ENCODE measurements at places on chromosomes 11 and 22. TPM values are rescaled to one million over a fixed set of nuclear protein-coding genes. Genes with fewer than 3 reads are reported as not detected.

DNA sequence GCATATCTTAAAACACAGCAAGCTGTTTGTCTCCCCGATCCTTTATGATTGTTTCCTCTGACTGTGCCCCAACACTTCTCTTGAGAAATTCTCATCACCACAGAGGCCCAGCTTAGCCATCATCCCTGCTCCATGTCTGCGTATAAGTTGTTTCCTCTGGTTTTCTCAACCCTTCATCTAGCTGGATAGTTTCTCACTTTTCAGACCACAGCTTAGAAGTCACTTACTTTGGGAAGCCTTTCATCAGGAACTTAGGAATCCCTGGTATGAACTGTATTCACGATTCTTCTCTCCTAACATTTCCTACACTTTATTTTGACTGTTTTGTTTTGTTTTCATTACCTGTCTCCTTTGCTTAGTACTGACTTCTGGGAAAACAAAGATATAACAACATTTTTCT lies 295.2 kb downstream of the GUCY1A2 start:
- no peak for DNase-seq

- DNase-seq = no peak
Measured at GRCh38 chr22:26435327-26436093, 6.5 kb downstream of the ASPHD2 start.

DNA sequence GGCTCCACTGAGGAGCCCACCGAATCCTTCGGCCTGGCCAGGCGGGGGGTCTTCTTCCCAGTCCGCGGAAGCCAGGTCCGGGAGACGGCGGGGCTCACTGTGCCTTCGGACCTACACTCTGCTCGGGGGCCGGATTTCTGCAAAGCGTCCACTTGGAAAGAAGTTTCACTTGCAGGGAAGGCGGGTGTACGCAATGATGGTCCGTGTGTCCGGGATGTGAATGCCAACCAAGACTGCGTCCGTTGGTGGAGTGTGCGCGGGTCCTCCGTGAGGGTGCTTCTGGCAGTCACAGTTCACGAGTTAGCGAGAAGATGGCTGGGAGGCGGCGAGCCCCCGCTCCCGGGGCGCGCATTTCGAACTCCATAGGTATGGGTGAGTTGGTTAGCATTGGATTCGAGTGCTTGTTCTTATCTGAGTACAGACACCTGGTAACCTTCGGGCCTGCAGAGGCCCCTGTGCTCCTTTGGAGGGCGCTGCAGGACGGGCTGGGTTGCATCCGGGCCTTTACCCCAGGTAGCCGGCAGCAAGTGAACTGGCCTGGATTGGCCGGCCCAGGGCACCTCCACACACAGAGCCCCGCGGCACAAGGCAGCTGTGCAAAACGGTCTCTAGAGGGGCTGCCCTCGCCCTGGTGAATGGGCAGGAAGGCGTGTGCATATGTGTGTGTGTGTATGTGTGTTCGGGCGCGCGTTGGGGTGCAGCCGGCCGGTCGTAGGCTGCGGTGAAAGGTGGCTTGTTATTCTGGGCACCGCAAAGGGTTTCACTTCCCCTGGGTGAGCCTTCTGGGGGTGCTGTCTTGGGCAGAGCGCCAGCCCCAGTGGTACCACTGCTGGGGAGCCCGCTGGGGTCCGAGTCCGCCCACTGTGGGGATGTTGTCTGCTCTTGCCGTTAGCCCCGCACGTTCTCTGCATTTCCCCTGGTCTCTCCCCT lies 13.3 kb upstream of the CYP2R1 start:
- DNase-seq = peak; percentile 71

- no peak for DNase-seq
Measured at GRCh38 chr11:82536706-82537105, 197.0 kb downstream of the FAM181B start.

DNA sequence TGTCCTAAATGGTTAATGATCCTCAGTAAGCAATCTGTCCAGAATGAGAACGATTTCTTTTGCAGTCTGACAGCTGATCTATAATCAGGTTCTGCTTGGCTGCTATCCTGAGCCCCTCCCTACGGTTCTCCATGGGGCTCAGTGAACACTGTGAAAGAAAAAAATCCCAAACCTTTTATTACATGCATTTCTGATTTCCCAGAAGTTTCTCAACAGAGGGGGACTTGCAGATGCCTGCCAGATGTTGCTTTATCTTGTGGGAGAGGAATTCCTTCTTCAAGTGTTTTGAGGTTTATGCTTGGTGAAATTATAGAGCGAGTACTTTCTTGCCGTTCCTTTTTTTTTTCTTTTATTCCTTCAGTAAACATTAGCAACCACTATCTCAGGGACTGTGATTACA lies 531.9 kb upstream of the ISX start:
- DNase-seq = no peak

GRCh38 chr11:20731676-20732215 lies 62.4 kb downstream of the NELL1 start:
- DNase-seq = no peak

DNA sequence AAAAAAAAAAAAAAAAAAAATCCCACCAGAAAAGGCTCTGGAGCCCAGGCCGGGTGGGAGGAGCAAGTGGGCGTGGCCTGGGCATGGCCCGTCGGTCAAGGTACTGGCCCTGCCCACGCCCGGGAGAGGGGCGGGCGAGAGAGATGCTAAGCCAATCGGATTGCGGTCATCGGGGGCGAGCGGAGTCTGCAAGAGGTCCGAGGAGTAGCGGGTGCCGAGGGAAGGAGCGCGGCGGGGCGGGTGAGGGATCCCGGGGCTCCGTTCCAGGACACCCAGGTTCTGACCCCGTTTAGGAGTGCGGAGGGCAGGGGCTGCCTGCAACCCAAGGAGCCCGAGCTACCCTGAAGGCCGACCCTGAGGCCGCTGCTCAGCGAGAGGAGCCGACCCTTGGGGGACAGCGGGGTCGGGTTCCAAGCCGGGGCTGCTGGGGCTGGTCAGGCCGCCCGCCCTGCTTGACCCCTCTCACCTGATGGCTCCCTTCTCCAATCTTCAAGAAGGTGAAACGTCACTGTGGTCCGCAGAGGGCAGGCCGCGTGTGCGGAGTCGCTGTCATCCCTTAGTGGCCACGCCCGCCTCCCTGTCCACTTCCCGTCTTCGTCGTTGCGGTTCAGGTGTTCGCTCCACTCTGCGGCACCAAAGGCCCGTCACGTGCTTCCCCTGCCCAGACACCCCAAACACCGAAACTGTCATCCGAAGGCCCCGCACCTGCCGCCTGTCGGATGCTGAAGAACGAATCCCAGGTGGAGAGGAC lies 11.1 kb upstream of the TAB1 start:
- peak; percentile 85 for DNase-seq

The SSRP1 gene
- total RNA-seq = 62.2 TPM

GRCh38 chr11:86639137-86639536 lies 33.3 kb downstream of the ME3 start:
- no peak for DNase-seq

- no peak for DNase-seq
Measured at GRCh38 chr22:35436421-35436820, 36.5 kb downstream of the MCM5 start.

The MUC2 gene
- total RNA-seq = not detected

GRCh38 chr11:65496304-65497140 lies 2.3 kb upstream of the MALAT1 start:
- DNase-seq = no peak

- no peak for DNase-seq
Measured at GRCh38 chr11:18590571-18590970, 2.0 kb upstream of the UEVLD start.

DNA sequence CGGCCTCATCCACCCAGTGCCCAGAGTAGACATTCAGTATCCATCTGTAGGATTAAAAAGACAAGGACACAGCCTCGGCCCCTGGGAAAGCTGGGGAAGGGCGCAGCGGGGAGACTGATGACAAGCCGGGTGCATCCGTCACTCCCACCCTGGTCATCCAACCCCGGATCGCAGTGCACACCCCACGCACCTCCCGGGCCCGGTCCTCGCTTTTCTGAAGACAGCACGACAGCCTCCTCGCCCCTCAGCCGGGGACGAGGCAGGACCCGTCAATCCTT lies 1.1 kb downstream of the FCHSD2 start:
- DNase-seq = peak; percentile 53

- no peak for DNase-seq
Measured at GRCh38 chr11:47372422-47372821, 5.9 kb downstream of the SPI1 start.

DNA sequence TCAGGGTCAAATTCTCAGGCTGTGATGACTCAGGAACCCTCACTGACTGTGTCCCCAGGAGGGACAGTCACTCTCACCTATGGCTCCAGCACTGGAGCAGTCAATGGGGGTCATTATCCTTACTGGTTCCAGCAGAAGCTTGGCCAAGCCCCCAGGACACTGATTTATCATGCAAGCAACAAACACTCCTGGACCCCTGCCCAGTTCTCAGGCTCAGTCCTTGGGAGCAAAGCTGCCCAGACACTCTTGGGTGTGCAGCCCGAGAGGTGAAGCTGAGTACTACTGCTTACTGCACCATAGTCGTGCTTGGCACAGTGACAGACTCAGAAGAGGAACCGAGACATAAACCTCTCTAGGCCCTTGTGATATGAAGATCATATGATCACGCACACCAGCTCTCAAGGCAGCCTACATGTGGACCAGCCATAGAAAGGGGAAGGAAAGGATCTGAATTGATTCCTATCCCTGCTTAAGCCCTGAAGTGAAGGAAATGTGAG lies 58.2 kb downstream of the ZNF280B start:
- peak; percentile 53 for DNase-seq

The OR5P2 gene
- total RNA-seq = 2.2 TPM

The TENM4 gene
- 1.1 TPM for total RNA-seq

Data from lower lobe of right lung (tissue), 2 donors.